CD4-positive, alpha-beta memory T cell (primary cell): ENCODE measurements at places on chromosomes 1 and 21.

- DNase-seq = no peak
Observed at GRCh38 chr21:16509476-16509875, 779.7 kb downstream of the USP25 start.

- DNase-seq = no peak
Observed at GRCh38 chr1:232423591-232423990, 206.3 kb downstream of the SIPA1L2 start.

- DNase-seq = peak; percentile 50
Observed at GRCh38 chr1:3775490-3776230, 3.1 kb downstream of the SMIM1 start.

GRCh38 chr1:119870917-119871596, 25.3 kb downstream of the ADAM30 start:
- peak; percentile 29 for DNase-seq

DNA sequence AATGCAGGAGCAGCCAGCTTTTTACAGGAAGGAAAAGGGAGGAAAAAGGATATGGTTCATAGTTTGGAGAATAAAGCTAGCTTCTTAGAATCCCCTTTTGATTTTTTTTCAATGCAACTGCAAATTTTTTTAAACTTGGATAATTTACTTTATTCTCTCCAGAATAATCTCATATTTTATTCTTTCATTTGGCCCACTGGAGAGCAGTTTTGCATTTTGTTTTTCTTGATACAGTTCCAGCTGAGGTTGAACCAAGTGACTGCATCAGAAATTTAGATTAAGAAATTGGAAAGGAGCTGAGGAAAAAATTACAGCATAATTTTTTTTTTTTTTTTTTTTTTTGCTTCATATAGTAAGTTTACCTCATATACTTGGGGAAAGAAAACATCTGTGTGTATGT, 22.8 kb downstream of the GABPA start:
- DNase-seq = no peak

DNA sequence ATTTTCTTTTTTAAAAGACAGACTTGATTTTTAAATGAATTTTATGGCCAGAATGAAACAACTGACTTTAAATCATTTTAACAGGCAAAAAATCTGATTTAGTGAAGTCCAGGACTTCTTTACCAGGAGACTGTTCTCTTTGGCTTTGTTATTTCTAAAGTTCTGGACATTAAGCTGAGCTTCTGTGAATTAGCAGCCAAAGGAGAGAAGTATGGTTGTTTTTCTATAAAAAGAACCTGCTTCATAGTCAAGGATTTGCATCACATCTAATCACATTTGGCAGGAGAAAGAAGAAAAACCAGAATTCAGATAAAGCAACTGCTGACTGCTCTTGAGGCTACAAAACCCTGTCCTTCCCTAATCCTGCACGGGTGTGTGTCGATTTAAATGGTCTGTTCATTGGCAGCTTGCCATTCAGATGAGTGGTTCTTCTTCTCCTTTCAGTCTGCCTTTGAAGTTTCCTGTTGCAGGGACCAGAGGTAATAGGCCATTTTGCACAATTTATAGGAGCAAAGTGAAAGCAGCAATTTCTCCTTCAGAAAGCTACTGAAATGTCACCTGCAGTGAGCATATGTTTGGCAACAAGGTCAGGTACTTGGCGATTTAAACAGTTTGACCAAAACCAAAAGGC, 215.4 kb downstream of the OLFM3 start:
- no peak for DNase-seq

- no peak for DNase-seq
Observed at GRCh38 chr1:218969006-218969405, 204.7 kb upstream of the LYPLAL1 start.

GRCh38 chr1:177164380-177165068, at the start of gene ASTN1:
Gene ASTN1 (minus strand): TSS chr1:177164712. CDS start chr1:177164676, 36 bp downstream.
- DNase-seq = no peak

DNA sequence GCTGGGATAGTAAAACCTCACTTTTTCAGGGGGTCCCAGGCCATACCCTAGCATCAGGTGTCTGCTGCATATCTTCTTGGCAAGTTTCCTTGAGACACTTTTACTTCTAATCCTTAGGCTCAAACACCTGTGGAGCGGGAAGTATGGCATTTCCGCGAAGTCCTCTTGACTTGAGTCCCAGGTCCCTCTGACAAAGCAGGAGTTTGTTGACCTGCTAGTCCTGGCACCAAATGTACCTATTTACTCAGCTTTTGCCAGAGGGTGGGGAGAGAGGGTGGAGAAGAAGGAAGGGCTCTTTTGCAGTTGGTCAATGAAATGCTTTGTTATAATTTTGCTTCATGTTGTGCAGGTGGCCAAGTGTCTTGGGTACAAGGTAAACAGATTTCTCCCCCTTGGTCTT, 59.7 kb downstream of the CLIC6 start:
- DNase-seq = no peak

DNA sequence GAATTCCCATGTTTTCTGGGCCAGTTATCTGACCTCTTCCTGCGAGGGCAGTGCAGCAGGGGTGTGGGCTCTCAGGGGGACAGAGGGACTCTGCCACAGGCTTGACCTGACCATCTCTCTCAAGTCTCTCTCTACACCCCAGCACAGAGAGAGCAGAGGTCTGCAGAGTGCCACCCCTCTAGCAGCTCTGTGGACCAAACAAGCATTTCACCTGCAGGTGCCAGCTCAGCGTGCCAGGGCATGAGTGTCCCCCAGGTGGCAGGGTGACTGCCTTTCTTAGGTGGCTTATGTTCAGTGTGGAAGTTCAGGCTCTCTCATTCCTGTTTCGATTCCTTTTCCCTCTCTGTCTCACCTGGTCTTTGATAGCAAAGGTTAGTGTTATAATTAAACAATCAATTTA, 191.3 kb downstream of the CACNA1E start:
- DNase-seq = no peak
